ENCODE measurements at places on chromosomes 1 and 21.

- DNase-seq = no peak
These were observed 811.3 kb upstream of the ADGRL2 start for GRCh38 chr1:80989455-80989854.

- no peak for DNase-seq
These were observed 190.5 kb downstream of the ZP4 start for GRCh38 chr1:237700181-237700580.

GRCh38 chr1:47693115-47693514, 255.3 kb downstream of the FOXD2 start:
- DNase-seq = no peak

DNA sequence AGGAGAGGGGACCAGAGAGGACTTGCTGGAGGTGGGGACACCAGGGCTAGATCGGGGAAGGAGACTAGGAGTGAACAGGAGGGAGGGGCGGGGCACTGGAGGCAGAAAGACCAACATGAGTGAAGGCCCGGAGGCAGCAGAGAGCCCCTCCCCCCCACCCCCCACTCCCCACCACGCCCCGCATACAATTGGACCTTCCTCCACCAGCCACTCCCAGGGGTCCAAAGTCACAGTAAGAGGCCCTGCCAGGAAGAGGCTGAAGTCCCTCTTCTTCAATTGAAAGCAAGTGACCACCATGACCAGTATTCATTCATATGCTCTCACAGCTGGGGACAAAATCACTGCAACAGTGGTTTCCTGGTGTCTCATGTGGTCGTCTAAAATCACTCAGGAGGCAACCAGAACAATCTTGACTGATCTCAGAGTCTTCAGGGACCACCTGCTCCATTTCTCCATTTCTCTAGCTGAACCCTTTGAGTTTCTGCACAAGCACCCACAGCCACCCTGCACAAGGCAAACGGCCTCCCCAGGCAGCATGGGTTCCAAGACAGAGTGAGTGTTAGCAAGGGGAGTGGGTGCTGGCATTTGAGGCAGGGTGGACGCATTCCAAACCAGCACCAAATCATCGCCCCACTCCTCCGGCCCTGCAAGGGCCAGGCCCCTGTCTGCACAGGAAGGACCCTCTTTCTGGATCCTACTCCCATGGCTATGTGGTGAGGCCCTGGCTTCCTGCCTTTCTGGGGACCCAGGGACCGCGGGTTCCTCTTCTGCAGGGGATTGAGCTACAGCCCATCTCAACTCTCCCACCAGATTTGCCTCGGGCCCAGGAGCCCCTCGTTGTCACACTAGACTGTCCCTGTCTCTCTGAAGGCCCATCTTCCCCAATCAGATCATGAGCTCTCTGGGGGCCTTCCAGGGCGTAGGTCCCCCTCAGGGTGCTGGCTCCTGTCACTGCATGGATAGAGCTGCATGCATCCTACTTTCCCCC, 17.0 kb downstream of the LAPTM5 start:
- no peak for DNase-seq

- no peak for DNase-seq
These were observed 173.6 kb upstream of the SGIP1 start for GRCh38 chr1:66360285-66360724.

- DNase-seq = no peak
These were observed 4.0 kb downstream of the ERG start for GRCh38 chr21:38494251-38494642.

- DNase-seq = no peak
These were observed 314.0 kb downstream of the PTPRU start for GRCh38 chr1:29550119-29550841.

GRCh38 chr1:25958465-25958864, 39.4 kb downstream of the PAFAH2 start:
- no peak for DNase-seq

- DNase-seq = no peak
These were observed 207.0 kb upstream of the MAP1LC3C start for GRCh38 chr1:242205622-242206489.

DNA sequence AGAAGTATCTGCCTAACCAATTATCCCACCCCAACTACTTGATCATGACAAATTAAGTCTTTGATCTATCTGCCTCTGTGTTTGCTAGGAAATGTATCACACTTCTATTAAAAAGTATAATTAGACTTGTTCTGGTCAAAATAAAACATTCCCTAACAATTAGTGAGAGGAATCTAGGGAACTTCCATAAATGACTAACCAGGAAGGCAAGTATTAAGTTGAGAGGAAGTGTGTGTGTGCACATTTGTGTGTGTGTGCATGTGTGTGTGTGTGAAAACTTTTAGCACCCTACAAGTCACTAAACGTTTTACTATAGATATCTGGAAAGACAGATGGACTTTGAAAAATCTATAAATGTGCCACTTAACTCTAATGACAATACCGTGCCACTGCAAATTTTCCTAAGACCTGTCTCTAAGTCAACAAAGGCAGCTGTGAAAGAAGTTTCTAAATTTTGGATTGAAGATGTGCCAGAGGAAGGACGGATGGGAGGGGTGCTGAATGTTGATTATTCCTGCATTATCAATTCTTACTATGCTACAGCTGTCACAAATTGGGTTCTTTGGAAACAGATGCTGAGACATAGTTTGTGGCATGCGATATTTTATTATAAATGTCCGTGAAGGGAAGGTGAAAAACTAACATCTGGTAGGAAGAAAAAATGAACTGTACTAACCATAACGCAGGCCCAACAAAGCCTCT, 567.1 kb downstream of the PTPRC start:
- no peak for DNase-seq

GRCh38 chr1:206785182-206785765, 13.0 kb upstream of the IL10 start:
- no peak for DNase-seq

GRCh38 chr1:39391691-39392679, 99.5 kb upstream of the BMP8A start:
- DNase-seq = no peak

DNA sequence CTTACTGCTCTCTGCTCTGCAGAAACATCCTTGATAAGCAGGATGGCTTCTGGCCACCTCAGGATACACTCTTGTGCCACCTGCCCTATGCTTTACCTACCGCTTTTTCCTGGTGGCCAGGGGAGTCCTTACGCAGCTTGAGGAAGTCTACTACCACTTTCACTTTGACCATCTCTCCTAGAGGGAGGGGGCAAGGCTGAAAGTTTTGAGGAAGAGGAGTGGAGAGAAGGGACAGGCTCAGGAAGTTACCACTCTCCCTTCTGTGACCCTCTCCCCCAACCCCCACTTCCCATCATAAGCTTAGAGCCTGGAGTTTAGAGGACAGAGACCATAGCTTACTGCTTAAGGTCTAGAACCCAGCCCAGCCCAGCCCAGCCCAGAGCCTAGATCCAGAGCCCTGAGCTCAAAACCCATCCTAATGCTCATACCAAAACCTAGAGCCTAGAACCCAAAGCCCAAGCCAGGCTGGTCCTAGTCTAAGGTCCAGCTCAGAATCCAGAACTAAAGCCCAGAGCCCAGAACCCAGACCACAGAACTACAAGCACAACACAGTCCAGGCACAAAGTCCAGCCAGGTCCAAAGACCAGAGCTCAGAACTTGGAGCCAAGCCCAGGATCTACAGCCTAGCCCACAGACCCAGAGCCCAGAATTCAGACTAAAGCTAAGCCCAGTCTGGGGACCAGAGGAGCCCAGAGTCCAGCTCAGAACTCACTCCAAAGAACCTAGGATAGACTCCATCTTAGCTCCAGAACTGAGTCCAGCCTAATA, 18.0 kb upstream of the MFSD2A start:
- DNase-seq = no peak

- no peak for DNase-seq
These were observed 10.4 kb upstream of the TMEM240 start for GRCh38 chr1:1550591-1551432.

GRCh38 chr1:18972531-18972930, 16.1 kb upstream of the IFFO2 start:
- DNase-seq = no peak

DNA sequence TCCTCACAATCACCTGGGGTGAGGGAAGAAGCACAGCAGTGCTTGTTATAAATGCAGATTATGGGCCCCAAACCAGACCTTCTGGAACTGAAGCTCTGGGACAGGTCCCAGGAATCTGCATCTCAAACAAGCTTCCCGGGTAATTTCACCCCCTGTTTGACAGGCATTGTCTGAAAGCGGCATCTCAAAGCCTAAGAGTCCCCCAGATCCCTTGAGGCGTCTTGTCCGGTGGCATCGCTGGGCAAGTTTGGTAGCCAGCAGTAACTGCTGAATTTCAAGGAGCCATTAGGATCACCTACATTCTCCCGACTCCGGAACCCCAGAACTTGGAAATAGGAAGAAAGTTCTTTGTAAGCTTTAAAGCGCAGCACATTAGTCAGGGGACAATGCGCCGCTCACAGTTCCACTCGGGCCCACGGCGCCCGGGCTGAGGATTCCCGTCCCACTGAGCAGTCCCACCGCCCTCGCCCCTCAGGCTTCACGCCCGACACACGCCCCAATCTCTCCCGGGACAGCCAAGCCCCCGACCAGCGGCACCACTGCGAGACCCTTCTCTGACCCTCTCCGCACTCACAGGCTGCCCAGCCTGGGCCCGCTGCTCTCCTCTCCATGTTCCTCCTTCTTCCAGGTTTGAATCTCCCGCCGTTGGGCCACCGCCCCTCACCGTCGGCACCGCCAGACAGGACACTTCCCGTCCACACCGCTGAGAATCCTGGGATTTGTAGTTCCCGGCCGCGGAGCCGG, at the start of gene IQGAP3:
IQGAP3 (minus strand) TSS at position 647 of the 744 bp plus-strand sequence; CDS start at position 611, 36 bp downstream.
- peak; percentile 92 for DNase-seq

DNA sequence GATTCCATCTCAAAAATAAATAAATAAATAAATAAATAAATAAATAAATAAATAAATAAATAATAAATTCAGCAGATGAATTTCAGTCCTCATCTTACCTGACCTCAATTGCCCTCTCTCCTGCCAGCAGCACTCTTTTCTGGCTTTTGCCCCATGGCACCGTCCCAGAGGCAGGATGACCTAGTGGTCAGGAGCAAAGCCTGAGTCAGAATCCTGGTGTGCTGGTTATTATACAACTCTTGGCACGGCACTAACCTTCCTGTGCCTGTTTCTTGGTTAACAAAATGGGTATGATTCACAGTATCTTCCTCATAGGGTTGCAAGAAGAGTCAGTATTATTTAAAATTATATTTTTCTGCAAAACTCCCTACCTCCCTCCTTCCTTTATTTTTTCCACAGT, 43.0 kb downstream of the NKAIN1 start:
- DNase-seq = no peak

DNA sequence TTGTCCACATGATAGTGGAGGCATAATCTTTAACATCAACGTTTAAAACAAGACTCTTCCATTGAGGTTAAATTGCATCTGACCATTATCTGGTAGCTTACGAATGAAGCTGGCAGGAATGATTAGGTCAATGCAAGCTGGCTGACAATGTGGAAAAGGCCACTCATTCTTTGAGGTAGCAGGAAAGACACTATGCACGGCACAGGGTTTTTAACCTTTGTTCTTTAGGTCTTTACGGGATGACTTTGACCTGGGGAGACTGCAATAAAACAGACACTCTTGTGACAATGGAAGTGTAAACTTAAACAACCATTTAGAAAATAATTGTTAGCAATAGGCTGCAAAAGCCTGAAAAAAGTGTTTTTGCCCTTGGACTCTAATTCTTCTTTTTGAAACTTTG, 193.8 kb upstream of the FOXD3 start:
- DNase-seq = no peak

- no peak for DNase-seq
These were observed 365.6 kb downstream of the DUSP10 start for GRCh38 chr1:221376286-221376685.

- no peak for DNase-seq
These were observed 93.3 kb upstream of the COG2 start for GRCh38 chr1:230548997-230549396.

DNA sequence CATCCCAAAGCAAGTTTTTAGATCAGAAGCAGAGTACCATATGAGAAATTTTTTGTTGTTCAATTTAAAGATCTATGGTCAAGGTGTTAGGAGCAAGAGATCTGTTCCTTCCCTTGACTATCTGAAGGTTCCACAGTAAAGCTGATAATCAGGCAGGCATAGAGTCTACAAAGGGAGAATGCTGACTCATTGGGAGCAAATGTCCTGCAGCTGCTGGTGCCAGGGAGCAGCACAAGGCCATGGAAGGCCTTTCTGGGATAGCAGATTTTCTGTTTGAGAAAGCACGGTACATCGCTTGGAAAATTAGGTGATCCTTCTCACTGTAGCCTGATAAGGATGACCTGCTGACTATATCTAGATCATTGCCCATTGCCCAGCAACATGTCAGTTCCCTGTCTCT, 210.1 kb upstream of the C1orf87 start:
- no peak for DNase-seq

- DNase-seq = no peak
These were observed 7.4 kb downstream of the TFF1 start for GRCh38 chr21:42358937-42359336.

DNA sequence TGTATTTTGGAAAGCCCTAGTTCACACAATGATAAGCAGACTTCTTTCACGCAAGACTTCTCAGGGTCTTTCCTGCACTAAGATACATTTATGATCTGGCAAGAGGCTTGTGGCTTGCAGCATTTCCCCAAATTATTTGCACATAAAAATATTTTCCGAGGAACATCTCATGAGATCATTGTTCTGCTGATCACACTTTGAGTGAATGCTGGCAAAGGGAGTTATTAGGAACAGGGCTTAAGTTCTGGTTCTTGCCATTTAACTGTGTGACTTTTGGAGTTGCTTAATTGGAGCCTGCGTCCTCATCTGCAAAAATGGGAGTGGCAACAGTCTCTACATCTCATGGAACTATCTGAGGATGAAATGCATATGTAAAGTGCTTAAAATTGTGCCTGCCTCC, 50.2 kb downstream of the GADD45A start:
- DNase-seq = no peak

DNA sequence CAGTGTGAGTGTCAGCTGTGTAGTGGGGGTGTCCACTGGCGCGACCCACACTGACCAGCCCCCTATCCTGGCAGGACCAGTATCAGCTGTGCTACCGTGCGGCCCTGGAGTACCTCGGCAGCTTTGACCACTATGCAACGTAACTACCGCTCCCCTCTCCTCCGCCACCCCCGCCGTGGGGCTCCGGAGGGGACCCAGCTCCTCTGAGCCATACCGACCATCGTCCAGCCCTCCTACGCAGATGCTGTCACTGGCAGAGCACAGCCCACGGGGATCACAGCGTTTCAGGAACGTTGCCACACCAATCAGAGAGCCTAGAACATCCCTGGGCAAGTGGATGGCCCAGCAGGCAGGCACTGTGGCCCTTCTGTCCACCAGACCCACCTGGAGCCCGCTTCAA, 28.1 kb upstream of the KDM4A start:
- DNase-seq = no peak

- no peak for DNase-seq
These were observed 34.8 kb downstream of the KCNAB2 start for GRCh38 chr1:6080469-6080868.

GRCh38 chr21:32335601-32336575, 37.2 kb downstream of the MRAP start:
- no peak for DNase-seq

- no peak for DNase-seq
These were observed 28.9 kb upstream of the SERBP1 start for GRCh38 chr1:67459068-67459467.

DNA sequence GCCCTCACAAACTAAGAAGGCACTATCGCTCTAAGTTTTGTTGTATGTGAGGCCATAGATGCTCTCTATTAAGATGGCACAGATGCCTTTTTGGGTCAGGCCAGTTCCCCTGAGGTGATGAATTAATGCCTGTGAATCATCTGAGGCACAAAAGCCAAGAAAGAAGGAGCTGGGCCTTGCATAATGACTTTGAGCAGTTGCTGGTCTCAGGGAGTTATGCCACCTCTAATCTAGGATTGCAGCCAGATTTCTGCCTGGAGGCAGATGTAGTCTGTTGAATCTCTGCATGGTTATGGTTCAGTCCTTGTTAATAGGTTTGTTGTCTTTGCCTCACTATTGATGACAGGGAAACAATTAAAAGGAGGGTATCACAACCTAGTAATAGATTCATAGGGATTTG, 168.1 kb upstream of the CHRM3 start:
- DNase-seq = no peak
